ENCODE measurements at places on chromosomes 13 and 19.

DNA sequence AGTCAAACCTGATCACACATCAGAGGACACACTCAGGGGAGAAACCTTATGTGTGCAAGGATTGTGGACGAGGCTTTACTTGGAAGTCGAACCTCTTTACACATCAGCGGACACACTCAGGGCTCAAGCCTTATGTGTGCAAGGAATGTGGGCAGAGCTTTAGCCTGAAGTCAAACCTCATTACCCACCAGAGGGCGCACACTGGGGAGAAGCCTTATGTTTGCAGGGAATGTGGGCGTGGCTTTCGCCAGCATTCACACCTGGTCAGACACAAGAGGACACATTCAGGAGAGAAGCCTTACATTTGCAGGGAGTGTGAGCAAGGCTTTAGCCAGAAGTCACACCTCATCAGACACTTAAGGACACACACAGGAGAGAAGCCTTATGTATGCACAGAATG lies 8.2 kb upstream of the ZNF527 start:
- peak; percentile 33 for DNase-seq

DNA sequence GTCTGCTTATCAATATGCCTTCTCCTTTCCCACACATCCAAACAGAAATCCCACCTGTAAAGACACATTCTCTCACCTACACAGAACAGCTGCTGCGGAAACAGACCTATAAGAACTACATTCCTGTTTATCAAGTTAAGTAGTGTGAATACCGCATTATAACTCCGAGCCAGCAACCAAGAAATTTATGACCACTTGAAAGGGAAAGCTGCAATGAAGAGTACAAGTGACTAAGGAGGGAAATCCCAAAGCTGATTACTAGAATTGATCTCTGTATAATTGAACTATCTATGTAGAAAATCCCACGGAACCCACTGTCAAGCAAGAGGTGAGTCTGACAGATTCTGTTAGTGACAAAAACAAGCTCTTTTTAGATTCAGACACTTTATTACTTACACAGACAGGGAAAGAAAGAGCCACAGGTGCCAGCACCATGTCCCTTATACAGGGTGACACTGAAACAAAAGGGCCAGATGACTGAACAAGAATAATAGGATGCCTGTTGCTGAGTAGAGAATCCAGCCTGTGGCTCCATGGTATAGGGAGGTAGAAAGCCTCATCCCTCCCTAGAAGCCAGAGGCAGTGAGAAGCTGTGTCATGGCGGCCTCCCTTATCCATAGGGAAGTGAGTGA lies 1.6 kb upstream of the IGFL4 start:
- DNase-seq, result no peak

- DNase-seq, result no peak
Measured at GRCh38 chr19:28609091-28609755, 603.7 kb downstream of the UQCRFS1 start.

DNA sequence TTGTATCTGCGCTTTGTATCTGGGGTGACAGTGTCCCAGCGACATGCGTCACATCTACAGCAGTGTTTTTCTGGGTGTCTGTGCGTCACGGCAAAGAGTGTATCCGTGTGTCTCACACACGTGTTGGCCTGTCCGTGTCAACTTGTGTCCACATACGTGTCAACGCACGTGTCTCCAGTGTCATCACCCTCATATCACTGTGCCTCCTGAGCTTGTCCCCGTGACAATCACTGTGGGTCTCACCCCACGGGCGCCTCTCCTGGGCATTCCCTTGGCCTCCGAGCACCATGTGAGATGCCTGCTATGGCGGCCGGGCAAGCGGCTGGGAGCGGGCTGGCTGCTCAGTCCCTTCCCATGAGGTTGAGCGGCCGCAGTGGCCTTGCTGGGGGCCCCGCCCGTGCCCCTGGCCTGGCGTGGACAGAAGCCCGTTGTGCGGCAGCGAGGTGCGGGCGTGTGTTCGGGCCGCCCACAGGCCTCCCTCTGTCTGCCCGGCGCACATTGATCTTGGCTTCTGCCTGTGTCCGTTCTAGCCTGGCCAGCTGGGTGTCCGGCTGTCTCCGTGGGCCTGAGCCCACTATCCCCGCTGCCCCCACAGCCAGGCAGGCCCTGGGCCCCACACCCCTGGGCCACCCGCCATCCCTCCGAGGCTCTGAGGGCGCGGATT lies 6.4 kb downstream of the NFIX start:
- no peak for DNase-seq

GRCh38 chr13:41938918-41939317 lies 22.0 kb downstream of the VWA8 start:
- DNase-seq, result no peak

DNA sequence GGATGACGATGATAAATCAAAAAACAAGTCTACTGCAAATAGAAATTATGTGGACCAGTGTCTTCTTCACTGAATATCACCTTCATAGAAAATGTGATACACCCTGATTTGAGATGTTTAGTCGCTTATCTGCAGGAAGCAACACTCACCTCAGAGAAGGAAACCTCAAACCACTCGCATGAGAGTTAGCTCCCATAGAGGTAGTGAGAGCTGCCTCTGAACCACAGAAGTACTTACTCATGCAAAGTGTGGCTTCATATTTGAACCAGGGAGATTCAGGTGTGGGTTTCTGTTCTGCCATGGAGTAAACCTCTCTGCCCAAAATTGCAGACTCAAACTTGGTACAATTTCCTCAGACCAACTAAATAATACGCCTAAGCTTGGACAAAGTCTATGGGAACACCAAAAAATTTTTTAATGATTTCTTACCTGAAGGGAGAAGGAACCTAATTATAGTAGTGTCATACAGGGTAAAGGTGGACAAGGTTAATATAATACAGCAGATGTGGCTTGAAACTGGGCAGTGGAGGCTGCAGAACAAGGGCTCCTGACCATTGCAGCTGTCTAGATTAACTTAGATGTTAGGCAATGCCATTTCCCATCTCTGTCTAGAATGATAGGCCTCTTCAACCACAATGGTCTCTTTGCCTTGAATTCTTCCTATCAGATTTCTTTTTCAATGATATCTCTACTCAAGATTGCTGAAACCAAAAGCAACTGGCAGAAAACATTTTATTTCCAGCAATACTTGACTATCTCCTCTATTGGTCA lies 29.6 kb upstream of the RCBTB2 start:
- peak; percentile 22 for DNase-seq

- no peak for DNase-seq
Measured at GRCh38 chr13:74530011-74530410, 395.8 kb upstream of the KLF12 start.

DNA sequence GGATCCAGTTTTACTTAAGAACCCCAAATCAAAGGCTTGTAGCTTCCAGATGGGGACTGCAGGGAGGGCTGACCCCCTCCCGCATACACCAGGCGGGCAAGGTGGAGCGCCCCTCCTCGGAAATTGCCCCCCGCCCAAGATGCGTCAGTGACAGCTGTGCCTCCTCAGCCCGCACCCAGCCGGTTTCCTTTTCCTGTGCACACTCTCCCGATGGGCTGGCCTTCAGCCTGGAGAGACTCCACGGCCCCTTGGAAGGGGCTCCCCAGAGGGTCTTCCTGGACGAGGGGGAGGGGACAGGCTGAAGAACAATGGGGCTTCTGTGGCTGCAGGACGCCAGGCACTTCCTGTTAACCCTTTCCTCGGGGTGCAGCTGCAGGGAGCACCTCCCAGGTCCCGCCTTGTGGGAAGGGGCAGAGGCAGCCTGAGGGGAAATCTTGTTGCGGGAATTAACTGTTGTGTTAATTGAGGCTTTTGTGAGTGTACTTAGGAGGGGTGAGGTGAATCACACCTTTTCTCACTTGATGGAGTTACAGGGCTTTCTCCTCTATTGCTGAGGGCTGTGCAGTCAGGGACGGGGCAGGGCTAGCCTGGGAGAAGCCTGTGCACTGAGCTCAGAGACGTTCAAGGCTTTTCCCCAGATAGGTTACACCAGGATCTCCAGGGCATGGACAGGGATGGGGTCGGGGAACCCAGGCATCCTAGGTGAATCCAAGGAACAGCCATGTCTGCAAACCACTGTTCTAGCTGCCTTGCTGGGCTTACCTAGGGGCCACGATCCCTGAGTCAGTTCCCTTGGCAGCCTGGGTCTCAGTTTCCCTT lies 14.3 kb downstream of the IER2 start:
- peak; percentile 73 for DNase-seq

DNA sequence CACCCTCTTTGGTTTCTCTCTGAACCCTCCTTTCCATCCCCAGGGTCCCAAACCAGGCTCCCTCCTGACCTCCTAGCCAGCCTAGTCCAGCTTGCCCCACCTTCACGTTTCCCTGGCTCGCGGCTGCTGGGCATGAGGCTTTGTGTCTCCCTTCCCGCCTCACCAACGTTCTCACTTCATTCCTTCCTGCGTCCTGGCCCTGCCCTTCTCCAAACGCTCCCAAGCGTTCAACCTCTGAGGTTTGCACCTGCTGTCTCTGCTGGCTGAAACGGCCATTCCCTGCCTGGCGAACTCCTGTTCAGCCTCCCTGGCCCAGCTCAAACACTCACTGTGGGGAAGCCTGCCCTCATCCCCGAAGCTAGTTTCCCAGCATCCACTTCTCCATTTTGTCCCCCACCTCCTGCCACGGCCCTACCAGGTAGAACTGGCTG lies 12.4 kb downstream of the EPS8L1 start:
- no peak for DNase-seq

- peak; percentile 86 for DNase-seq
Measured at GRCh38 chr13:84649853-84650252, 767.6 kb upstream of the SLITRK1 start.

DNA sequence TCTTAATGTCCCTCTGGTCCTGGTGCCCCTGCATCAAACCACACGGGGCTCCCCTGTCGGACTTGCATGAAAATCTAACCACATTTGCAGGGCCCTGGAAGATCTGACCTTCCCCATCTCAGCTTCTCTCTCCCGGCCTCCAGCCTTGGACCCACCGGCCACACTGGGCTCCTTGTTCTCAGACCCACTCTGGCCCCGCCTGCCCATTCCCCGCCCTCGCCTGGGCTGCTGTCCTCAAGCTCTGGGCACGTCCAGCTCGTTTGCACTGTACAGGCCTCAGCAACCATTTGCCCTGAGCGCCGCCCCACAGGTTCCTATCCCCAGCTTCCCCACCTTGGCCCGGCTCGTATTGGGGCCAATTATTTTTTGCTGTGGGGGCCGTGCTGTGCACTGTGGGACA lies 10.5 kb downstream of the MYO9B start:
- no peak for DNase-seq

Data from ELR (cell line).